ENCODE measurements at places on chromosomes 2 and 18.

GRCh38 chr18:48933578-48934414, 17.0 kb downstream of the SMAD7 start:
- peak; percentile 82 for DNase-seq

DNA sequence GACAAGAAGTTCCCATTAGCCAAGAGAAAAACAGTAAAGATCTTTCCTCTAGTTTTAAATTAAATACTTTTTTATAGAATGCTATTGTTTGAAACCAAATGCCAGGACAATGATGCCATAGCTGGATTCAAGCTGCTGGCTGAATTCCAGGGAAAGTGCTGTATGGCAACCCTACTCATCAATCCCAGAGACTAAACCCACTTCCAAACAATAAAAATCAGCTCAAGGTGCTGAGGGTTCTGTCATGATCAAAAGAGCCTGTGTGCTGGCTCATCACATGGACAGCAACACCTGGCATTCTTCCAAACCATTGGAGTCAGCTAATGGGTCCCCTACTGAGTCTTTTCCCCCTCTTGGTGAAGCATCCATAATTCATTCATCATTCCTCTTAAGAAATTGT, 53.7 kb upstream of the PARD3B start:
- no peak for DNase-seq

DNA sequence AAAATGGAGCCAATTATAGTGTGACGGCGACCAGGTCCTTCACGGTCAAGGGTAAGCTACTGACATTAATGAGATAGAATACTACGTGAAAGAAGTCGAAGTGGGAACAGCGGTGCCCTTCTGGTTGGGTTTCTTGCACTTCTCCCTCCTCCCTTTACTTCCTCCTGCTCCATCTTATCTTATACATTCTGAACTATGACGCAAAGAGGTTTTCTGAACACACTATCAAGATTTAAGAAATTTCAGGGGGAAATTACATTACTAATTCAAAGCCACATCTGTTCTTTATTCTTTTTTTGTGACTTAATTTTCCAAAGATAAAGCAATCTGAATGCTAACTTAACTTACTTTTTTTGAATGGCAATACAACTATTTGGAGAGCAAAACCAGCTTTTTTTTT, 14.8 kb upstream of the IL18R1 start:
- DNase-seq = no peak

DNA sequence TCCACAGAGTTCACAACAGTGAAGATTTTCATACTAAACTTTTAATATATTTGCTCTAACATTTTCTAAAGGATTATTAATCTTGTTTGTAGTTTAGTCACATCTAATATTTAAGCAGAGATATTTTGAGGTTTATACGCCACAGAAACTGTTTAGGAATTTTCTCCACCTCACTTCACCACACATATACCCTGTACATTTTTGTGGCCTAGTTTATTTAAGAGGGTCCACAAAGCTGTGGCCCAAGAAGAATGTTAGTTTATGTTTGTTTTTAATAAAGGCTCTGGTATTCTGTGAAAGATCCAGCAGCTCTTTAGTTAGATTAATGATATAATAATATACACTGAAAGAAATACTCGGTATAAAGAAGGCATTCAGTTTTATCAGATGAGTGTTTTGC, 132.7 kb upstream of the TTC27 start:
- no peak for DNase-seq

GRCh38 chr2:122191331-122191730, 435.9 kb downstream of the TSN start:
- peak; percentile 28 for DNase-seq

- DNase-seq = no peak
These were observed 17.3 kb downstream of the OTOF start for GRCh38 chr2:26460613-26461031.

Measured in Ammon's horn (tissue), 1 donor.